Cortex of kidney (tissue), 1 donor: ENCODE measurements at places on chromosomes 1 and 21.

GRCh38 chr1:32533792-32534327 lies 5.4 kb upstream of the ZBTB8A start:
- no peak for DNase-seq

- DNase-seq = no peak
Observed at GRCh38 chr1:150981805-150982712, at the start of gene ANXA9. TSS of gene ANXA9 (plus strand) at chr1:150982292. CDS start at chr1:150983106, 814 bp downstream.

GRCh38 chr1:33180226-33180910 lies 1.5 kb downstream of the TRIM62 start:
- DNase-seq = no peak

GRCh38 chr1:7236844-7237515 lies 451.7 kb downstream of the CAMTA1 start:
- no peak for DNase-seq

GRCh38 chr1:96329121-96329520 lies 392.5 kb upstream of the PTBP2 start:
- no peak for DNase-seq

GRCh38 chr1:92315766-92316599 lies 17.1 kb downstream of the RPAP2 start:
- no peak for DNase-seq

DNA sequence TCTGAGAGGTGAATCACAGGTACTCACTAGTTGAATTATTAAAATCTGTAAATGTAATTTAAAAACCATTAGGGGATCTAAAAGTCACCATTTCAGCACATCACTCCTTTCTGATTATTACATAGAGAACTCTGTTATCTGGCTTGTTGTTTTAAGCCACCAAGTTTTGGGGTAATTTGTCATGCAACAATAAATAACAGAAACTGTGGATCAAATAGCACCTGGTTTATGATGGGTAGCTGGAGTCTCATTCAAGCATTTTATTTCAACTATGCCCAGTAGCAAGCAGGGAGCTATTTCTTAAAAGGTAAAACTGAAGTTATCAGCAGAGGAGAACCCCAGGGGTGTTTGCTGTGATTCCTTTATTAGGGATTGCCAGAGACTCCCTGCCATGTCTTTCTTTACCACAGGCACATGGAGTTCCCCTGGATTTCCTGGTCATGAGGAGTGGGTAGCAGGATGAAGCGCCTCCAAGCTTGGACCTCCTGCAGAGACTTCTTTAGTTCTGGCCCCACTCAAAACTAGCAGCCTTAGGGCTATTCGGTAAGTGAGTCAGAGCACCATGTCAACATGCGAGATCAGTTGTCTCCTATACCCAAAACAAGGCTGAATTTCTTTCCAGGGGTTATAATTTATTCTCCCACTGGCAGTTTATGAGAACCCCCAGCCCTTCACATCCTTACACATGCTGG lies 179.2 kb downstream of the GIPC2 start:
- no peak for DNase-seq

DNA sequence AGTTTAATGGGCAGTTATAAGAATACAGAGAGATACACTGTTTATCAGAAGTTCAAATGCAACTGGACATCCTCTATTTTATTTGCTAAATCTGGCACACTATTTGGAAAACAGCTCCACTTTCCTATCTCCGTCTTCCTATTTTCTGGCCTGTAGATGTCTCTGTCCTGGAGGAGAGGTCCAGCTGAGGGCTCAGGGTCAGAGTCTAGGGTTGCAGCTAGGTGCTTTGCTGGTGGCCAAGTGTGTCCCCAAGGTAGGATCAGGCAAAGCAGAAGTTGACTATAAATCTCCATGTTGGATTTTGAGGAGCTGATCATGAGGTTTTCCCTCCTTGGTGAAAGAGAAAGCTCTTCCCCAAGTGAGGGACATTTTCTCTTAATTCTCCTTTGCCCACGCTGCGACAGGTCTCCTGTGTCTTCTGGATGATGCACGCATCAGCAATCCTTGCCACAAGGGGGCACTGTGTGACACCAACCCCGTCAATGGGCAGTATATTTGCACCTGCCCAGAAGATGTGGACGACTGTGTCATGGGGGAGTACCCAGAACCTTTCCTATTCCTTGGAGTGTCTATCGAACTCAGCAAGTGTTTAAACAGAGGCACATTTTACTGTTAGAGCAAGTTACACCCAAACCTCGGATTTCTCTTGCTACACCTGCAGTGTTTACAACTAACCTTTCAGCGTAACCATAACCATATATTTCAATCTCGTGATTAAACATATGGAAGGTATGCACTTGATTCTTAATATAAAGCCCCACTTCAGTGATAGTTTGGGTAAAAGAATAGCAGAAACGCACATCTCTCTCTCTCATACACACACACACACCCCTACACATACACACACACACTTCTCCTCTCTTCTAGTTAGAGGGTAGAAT lies 10.2 kb downstream of the ADAM30 start:
- no peak for DNase-seq

- DNase-seq = no peak
Observed at GRCh38 chr1:216614011-216614934, 109.0 kb downstream of the ESRRG start.

DNA sequence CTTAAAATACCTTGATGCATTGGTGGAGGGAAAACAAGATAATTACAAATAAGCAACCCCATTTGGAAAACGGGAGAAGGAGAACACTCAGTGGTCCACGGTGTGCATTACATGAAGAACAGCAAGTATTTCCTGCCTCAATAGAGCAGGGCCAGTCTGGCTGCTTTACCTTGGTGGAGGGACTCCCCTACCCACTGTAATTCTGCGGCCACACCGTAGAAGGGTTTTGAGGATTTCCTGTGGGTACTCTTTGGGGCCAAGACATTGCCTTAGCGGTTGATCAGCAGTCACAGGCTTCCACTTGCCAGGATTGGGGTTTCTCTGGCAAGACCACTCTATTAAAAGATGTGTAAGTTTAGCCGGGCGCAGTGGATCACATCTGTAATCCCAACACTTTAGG lies 16.3 kb upstream of the TMEM54 start:
- DNase-seq = no peak

DNA sequence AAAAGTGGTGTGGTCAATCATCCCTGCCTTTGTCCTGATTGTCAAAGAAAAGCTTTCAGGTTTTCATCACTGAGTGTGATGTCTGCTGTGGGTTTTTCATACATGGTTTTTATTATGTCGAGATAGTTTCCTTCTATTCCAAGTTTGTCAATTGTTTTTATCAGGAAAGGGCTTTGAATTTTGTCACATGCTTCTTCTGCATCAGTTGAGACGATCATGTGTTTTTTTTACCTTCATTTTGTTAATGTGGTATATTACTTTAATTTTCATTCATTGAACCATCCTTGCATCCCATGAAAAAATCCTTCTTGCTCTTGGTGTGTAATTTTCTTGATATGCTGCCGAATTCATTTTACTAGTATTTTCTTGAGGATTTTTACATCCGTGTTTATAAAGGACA lies 15.5 kb downstream of the PRKCZ start:
- no peak for DNase-seq
